ENCODE measurements at places on chromosomes 7 and 10.

DNA sequence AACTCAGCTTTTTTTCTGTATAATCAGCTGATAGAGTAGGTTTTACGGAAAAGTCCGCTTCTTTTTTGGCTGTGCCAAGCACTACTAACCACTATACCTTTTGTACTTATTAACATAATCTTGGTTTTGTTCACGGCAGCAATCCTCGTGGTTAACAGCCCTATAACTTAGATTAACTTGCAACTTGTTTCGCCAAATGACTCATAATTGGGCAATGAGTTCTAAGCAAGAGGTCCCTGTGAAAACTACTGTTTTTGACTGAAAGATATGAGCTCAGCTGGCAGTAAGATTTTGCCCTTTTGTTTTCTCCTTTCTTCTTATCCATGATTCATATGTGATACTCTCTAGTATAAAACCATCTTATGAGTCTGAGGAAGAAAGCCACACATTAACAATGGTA, 345.0 kb upstream of the PCDH15 start:
- DNase-seq = no peak

DNA sequence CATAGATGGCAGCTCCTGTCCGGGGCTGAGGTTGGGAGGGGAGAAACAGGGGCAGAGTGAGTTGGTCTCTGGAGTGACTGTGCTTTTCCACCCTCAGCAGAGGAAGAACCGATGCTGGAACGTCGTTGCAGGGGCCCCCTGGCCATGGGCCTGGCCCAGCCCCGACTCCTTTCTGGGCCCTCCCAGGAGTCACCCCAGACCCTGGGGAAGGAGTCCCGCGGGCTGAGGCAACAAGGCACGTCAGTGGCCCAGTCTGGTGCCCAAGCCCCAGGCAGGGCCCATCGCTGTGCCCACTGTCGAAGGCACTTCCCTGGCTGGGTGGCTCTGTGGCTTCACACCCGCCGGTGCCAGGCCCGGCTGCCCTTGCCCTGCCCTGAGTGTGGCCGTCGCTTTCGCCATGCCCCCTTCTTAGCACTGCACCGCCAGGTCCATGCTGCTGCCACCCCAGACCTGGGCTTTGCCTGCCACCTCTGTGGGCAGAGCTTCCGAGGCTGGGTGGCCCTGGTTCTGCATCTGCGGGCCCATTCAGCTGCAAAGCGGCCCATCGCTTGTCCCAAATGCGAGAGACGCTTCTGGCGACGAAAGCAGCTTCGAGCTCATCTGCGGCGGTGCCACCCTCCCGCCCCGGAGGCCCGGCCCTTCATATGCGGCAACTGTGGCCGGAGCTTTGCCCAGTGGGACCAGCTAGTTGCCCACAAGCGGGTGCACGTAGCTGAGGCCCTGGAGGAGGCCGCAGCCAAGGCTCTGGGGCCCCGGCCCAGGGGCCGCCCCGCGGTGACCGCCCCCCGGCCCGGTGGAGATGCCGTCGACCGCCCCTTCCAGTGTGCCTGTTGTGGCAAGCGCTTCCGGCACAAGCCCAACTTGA, 2.7 kb downstream of the REPIN1 start:
- no peak for DNase-seq

DNA sequence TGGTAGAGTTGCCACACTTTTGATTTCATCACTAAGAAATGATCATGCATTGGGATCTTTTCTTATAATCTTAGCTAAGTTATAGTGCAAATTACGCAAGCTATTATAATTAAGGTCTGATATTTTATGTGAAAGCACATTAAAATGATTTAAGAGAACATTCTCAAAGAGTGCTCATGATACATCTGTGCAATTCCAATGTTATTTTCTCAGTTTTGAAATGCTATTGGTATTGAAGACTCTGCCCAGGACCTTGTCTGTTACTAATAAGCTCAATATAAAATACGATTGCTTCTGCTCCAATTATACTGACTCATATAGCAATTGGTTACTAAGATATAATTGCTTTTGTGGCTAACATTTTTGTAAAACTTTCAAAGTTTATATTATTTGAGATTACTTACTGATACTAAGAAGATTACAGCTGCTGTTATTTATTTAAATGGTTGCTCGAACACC, 180.9 kb downstream of the ADAM12 start:
- no peak for DNase-seq

DNA sequence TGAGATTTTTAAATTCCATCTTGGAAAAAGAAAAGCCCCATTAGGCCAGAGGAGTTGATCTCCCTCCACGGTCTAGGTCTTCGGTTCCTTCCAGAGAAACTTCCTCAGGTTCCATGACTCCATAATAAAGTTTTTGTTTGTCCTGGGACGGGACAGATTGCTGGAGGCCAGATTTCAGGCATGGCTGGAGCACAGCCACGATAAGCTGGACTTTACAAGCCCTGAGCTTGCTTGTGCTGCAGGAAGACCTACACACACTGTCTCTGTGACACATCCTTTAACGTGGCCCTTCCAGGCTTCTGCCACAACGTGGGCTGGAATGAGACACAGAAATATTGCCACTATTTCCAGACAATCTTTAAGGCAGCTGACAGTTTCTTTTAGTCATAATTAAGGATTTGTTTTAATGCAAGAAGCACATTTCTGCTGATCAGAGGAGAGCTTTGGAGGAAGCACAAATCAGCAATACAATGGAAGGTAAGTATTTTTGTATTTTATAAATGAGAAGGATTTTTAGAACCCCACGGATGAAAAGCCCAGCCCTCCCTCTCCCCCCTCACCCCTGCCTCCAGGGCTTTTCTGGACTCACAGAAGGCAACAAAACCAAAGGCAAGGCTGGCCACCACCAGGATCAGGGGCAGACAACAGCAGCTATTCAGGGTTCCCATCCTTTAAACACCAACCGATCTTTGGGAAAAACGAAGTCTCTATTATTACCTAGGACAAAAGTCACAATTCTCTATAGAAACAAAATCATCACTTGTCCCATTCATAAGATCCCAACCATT, 6.5 kb downstream of the CTBP2 start:
- no peak for DNase-seq

DNA sequence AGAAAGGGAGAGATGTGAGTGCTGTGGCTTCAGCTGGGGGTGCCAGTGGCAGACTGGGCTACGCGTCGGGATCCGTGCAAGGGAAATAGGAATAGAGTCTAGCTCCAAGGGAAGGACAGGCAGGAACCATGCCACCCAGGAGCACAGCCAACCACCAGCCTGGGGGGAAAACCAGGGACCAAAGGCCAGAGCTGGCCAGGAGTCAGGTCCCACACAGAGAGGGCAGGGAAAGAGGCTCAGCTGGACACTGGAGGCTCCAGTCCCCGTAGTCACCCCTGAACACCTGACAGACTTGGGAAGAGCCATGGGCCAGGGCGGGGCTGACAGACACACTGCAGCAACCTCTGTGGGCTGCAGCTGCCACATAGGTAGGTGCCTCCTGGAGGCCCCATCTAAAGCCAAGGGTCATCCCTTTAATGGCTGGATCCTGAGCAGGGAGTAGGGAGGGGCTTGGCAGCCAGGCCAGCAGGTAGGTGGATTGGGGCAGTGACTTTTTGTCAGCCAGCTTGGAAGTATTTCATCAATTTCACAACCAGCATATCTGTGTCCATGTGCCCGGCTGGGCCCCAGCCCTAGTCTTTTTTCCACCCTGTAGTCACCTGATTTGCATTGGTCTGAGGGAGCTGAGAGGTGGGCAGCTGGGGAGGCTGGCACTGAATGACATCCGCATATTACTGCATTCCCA, 163.2 kb downstream of the SH2D4B start:
- DNase-seq = no peak

DNA sequence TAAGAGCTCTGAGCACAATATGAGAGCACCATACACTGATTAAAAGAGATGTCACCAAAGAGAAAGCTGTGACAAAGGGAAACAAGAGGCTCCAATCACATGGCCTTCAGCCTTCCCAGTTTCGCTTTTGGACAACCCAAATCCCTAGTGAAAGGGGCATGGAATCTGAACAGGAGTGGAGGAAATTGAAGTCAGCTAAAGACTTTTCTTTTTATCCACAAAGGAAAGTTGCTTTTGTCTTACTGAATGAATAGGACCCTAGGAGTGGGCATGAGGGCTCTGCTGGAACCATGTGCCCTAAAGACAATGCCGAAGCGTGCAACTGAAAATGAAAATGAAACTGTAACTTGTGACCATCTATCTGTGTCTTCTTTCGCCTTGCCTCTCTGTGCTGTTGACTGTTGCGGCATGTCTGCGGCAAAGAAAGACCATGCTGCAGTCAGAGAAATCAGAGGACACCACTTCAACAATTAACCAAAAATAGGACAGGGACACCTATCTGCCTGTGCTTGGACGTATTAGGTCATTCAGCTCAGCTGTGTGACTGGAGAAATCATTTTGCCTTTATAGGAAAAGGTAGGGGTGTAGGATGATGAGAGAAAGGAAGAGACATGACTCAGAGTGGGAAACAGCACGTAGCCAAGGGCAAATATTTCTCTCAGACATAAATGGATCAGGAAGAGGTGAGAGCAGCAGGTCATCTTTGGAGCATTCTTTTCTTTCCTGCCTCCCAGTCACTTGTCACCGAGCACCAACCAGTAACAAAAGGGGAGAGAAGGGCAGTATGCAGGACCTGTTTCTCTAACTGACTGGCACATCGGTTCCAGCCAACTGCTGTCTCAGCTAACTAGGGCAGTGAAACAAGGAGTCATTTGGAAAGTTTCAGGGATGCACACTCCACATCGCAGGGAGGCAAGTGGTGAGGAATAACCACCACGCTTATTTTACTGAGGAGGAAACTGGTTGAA, 12.3 kb downstream of the CAV2 start:
- no peak for DNase-seq

DNA sequence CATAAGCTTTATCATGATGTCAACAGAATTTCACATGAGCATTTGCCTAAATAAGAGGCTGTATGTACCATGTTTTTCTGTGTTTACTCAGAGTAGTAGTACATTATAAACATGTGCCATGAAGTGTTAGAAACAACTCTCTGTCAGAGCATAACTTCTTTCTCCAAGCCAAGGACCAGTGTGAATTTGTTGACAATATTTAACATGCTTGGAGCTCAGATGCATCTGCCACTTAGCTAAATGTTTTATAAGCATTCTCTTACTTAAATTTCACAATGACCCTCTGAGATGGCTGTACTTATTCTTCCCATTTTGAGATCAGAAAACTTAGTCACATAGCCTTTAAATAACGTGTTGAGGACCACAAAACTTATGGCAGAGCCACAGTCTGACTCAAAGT, 105.0 kb downstream of the SEMA3D start:
- no peak for DNase-seq

- peak; percentile 78 for DNase-seq
Measured at GRCh38 chr7:98294798-98295382, 13.4 kb downstream of the BRI3 start.

DNA sequence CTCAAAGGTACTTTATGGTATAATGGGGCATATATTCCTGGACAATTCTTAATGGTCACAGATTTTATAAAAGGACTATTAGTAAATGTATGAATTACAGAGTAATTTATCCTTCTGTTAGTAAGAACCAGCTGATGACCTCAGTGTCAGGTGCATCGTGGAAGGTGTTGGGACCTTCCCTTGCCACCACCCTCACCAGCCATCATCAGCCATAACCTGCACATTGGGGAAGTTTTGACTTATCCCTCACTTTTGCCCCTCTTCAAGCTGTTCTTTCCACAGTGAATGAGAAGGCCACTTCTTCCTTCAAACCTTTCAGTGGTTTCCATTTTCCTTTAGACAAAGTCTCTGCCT, 52.2 kb downstream of the FIGNL1 start:
- DNase-seq = no peak

DNA sequence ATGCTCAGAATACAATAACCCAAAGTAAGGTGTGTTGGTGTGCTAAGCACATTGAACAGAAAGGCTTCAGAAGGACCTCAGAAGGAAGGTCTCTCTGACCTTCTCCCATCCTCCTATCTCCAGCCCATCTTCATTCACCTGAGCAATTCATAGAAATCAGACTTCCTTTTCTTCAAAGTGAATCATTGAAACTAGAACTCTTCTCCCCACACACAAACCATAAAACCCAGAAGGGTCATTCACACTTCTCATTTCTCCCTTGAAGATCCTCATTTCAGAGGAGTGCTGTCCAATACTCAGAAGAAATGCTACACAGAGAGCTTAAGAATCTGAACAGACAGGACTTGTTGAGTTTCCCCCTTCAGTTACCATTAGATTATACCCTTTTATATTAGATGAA, 89.5 kb downstream of the VWDE start:
- no peak for DNase-seq

DNA sequence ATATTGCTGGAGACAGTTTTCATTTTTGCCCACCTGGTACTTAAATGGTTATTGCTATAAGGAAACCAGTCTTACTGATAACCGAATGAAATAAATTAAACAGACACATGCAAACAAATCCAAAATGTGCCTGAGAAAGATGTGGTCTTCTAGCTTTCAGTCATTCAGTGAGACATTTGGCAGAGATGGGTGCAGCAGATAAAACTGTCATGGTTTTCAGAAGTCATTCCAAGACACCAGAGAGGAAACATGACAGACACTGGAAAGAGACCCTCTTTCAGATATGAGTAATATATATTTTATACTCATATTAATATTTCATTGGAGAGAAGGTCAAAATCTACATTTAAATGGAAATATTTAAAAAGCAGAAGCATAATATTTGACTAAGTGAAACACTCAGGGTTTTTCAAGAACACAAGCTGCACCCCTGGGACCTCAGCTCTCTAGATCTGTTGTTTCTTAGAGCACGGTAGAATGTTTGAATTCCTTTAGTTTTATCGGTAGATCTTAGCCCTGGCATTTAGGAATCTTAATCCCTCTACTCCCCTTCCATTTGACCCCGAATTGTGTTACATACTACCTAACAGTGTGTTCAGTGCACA, 246.1 kb downstream of the AUTS2 start:
- no peak for DNase-seq

GRCh38 chr10:91683975-91684374, 51.1 kb upstream of the PPP1R3C start:
- no peak for DNase-seq

DNA sequence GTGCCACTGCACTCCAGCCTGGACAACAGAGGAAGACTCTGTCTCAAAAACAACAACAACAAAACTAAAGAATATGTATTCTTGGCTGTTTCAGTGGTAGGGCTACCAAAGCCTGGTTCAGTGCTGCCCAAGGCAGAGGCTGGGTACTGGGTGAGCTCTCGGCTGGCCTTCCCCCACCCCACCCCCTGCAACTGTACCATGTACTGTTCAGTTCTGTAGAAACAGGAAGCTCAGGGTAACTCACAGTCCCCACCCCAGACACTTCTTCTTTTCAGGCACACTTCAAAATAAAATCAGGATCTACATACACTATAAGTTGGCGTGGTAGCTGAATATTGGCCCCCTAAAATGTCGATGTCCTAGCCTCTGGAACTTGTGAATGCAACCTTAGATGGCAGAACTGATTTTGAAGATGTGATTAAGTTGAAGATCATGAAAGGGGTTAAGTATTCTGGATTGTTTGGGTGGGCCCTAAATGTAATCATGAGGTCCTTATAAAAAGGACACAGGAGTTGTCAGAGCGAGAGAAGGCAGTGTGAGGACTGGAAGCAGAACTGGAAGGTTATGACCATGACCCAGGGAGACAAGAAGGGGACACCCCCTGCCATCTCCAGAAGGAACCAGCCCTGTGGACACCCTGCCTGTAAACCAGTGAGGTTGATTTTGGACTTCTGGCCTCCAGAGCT, 31.2 kb downstream of the TBXAS1 start:
- no peak for DNase-seq

- no peak for DNase-seq
Measured at GRCh38 chr10:33139181-33139646, 181.2 kb upstream of the ITGB1 start.

All from BE2C (cell line).